T-helper 1 cell (primary cell): ENCODE measurements at places on chromosomes 4 and X.

- DNase-seq: no peak
Observed at GRCh38 chr4:7630568-7631287, 196.0 kb upstream of the PSAPL1 start.

- DNase-seq: no peak
Observed at GRCh38 chr4:159765382-159765781, 662.5 kb downstream of the RAPGEF2 start.

- DNase-seq: no peak
Observed at GRCh38 chr4:73772363-73772762, 32.0 kb downstream of the CXCL8 start.

DNA sequence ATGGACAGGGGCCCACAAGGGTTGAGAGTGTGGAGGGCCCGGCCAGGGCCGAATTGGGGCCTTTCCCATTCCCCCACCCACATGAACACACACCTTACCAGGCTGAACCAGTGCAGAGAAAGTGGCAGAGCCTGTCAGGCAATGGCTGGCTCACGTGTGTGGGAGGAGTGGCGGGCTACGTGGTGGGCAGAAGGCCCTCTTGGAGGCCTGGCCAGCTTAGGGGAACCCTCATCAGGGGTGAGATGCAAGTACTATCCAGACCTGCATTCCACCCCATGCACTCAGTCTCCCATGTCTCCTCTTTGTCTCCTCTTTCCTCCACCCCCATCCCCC lies 965 bp downstream of the TCEAL4 start:
- no peak for DNase-seq

DNA sequence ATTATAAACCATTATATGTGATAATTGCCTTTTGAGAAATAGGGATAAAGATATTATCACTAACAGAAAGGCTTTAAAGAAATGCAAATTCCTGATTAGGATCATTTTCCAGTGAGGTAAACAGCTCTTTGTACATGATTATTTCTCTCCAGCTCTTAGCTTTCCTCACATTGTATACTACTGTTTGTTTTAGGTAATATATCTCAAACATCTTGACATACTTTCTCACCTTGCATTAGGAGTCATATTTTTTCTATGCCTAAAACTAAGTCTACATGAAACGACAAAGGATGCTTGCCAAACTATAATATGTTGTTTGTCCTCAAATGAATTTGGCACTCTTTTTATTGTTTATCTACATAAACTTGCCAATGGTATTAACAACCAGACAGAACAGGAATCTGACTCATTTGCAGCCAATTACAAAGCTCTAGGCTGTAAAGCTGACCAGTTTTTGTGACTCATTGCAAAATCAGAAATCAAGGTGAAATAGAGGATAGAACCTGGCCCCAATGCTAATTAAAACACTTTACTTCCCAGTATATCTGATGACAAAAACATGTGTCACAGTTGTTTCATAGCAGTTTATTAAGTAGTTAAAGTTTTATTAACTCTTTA lies 107.0 kb downstream of the IQCM start:
- DNase-seq: no peak

- no peak for DNase-seq
Observed at GRCh38 chrX:84830836-84831235, 172.8 kb upstream of the APOOL start.

- no peak for DNase-seq
Observed at GRCh38 chr4:92969650-92970379, 666.0 kb downstream of the GRID2 start.

GRCh38 chrX:108347800-108348199 lies 90.4 kb downstream of the COL4A6 start:
- DNase-seq: no peak

DNA sequence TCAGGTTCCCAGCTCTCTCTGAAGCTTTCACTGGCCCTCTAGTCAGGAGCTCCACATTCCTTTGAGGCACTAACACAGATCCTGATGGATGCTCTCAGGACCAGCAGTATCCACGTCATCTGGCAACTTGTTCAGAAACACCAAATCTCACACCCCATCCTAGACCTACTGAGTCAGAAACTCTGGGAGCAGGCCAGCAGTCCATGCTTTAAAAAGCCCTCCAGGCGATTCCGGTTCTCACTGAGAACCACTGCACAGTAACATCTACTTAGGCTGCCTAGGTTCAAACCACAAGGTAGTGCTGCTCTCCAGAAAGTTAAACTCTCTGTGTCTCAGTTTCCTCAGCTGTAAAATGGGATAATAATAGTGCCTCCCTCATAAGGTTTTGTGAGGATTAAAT lies 55.3 kb downstream of the CCDC158 start:
- DNase-seq: no peak

DNA sequence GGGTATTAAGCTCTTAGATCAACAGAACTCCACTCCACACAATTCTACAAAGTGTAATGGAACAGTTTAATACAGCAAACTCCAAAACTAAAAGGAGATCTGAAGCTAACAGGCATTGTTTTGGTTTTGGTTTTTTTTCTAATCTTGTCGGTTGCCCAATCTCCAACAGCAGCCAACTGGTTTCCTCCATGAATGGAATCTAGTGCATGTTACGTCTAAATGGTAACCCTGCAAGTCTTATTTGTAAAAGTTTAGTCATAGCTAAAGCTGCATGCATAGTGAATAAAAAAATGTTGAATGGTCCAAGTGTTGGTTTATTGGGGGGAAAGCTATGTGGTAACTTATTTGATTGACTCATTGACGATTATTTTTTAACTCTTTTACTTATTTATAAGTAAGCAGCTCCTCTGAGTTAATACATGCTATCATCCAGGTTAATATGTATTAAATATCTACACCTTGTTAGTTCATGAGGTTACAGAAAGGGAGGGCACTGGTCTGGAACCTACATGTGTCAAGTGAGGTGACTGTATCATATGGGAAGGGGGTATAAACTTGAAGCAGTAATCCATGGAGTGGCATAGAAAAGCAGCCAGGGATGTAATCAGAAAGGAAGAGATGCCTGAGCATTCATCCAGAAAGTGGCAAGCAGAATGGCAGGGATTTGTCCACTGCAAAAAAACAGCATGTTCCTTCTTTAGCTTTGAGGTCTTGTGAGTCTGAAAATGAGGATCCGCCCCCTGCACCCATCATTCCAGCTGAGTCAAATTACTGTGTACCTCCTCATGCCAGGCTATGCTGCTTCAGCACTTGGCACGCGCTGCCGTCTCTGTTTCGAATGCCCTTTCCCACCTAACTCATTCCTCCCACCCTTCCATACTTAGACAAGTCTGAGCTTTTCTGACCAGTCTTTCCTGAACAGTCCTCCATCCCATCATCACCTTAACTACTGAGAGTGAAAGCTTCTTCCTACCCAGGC lies 81.7 kb downstream of the PDGFC start:
- DNase-seq: no peak

- no peak for DNase-seq
Observed at GRCh38 chrX:21996872-21997455, 35.2 kb upstream of the PHEX start.

DNA sequence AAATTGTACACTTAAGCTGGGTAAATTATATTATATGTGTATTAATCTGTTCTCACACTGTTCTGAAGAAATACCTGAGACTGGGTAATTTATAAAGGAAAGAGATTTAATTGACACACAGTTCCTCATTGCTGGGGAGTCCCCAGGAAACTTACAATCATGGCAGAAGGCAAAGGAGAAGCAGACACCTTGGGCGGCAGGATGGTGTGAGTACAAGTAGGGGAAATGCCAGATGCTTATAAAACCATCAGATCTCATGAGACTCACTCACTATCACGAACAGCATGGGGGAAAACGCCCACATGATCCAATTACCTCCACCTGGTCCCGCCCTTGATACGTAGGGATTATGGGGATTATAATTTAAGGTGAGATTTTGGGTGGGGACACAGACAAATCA lies 34.9 kb downstream of the PDE5A start:
- DNase-seq: no peak

- no peak for DNase-seq
Observed at GRCh38 chr4:69640289-69640688, 847 bp upstream of the UGT2A2 start.

- DNase-seq: no peak
Observed at GRCh38 chr4:108988464-108989195, 225.8 kb upstream of the ETNPPL start.

GRCh38 chr4:112897543-112897942 lies 151.9 kb upstream of the ANK2 start:
- DNase-seq: no peak

- DNase-seq: no peak
Observed at GRCh38 chr4:14176613-14177012, 549.1 kb upstream of the BOD1L1 start.

- DNase-seq: no peak
Observed at GRCh38 chr4:76257824-76258223, 6.3 kb downstream of the FAM47E start.

DNA sequence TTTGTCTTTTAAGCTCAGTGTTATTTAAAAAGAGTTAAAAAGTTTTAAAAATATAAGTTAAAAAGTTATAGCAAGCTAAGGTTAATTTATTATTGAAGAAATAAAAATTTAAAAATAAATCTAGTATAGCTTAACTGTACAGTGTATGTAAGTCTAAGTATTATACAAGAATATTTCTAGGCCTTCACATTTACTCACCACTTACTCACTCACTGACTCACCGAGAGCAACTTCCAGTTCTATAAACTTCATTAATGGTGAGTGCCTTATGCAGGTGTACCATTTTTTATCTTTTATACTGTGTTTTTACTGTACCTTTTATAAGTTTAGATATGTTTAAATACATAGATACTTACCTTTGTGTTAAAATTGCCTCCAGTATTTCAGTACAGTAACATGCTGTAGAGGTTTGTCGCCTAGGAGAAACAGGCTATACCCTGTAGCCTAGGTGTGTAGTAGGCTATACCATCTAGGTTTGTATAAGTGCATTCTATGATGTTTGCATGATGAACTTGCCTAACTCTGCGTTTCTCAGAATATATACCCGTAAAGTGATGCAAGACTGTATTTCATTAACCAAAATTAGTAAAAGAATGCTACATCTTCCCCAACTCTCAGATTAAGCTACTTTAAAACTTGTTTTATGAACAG lies 202.9 kb downstream of the CFAP299 start:
- no peak for DNase-seq

DNA sequence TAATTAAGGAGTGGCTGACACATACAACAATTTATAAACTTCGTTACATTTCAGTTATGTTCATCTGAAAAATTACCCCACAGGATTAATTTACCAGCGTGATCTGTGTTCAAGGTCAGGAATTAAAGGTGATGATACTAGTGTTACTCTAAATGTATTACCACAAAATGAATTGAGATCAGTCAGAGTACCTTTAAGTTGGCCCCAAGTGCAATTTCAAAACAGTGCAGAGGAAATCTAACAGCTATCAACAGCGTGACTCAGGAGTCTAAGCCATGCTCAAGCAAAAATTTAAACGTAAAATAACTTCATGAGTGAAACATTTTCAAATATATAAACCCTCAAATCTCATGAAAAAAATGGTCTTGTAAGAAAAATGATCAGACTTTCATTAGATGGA lies 18.7 kb downstream of the ANTXR2 start:
- DNase-seq: no peak

DNA sequence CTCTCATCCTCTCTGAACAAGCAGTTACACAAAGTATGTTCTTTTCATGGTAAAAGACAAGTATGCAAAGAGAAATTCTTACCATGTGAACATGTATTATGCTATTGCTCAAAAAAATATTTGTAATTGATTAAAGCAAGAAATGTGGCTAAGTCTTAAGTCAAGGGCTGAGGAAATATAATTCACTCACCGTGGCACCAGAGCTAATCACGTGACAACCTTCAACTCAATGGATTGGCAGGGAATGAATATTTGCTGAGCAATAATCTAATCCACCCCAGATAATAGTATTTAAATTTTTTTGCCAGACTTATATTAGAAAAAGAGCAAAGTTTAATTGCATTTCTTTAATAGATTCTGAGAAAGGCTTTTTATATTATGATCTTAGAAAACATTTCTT lies 310.2 kb downstream of the HS3ST1 start:
- no peak for DNase-seq

- DNase-seq: no peak
Observed at GRCh38 chrX:72268597-72269365, 8.3 kb downstream of the RPS4X start.

DNA sequence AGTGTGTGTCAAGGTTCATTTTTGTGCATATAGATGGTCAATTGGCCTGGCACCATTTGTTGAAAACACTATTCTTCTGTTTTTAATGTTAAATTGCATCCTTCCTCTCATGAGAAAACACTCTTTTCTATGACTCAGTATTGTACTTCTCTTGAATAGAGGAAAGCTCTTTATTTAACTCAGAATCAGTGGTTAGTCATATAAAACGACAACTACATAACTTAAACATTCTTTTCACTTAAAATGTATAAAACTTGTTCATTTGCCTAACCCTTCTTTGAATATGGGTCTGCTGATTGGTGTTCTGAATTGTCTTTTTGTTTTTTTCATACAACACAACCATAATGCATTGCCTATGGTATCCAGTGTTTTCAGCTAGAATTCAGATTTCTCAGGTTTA lies 17.2 kb upstream of the MRPL1 start:
- no peak for DNase-seq

DNA sequence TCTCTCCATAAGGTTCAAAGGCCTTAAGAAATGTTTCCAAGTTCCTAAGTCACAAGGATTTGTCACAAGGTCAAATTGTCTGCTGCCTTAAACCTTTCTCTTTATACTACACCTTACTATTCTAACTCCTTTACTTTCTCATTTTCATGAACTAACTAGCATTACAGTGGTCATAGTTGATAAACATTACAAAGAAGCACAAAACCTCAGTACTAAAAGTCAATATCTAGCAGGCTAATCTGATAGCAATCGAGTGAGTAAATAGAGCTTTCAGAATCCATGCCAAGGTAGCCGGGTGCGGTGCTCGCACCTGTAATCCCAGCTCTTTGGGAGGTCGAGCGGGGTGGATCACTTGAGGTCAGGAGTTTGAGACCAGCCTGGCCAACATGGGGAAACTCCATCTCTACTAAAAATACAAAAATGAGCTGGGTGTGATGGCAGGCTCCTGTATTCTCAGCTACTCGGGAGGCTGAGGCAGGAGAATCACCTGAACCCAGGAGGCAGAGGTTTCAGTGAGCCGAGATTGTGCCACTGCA lies 510.0 kb downstream of the GBA3 start:
- no peak for DNase-seq

- DNase-seq: no peak
Observed at GRCh38 chr4:72522440-72522839, 46.6 kb downstream of the ADAMTS3 start.

DNA sequence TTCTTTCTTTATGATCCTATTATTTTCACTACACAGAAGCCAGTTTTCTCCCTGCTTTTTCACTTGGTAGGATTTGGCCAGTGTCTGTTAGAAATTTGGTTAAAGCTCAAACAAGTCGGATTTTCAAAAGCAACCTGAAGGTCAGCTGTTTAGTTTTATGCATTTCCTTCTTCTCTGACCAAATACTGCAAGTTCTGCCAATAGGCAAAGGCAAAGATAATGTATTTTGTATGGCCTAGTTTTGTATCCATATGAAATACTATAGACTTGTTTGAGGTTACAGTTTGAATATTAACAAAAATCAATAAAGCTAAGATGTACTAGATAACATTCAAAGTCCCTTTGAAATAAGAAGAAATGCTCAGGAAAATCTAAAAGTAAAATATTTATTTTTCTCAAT lies 439.4 kb downstream of the TRIML1 start:
- DNase-seq: no peak
